ENCODE measurements at places on chromosomes 1 and 21.

DNA sequence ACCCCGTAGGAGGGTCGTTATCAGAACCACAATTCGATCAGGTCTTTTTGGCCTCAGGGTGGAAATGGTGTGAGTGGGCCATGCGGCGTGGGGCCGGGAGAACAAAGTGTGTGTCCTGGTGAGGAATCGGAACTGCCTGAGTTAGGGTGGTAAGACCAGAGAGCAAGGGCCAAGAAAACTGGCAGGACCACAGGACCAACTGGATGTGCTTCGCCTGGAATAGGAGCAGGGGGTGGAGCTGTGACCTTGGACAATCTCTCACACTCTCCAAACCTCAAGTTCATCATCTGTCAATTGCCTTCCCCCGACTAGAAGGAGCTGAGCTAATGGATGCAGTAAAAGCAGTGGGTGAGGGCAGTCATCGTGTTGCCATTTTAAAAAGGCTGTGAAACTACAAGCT is 59.5 kb downstream of the NAV1 start:
- no peak for DNase-seq

DNA sequence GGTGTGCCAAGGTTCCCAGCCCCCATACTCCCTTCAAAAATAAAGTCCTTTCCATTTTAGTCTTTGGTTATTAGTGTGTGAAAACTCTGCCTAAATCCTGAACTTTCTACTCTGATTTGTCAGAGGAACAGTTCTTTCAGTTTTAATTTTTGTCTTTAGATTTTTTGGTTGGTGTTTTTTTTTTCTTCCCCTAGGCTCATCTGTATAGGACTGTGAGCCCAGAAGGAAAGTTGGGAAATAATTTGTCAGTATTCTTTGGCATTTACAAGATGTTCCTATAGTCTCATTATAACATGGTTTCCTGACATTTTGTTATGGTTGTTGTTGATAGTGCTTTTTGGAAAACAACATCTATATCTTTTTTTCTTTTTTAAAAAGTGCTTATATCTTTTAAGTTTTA is 38.0 kb downstream of the LAMC1 start:
- no peak for DNase-seq

- peak; percentile 14 for DNase-seq
These were observed 1.0 kb upstream of the MCOLN2 start for GRCh38 chr1:84997667-84998600.

DNA sequence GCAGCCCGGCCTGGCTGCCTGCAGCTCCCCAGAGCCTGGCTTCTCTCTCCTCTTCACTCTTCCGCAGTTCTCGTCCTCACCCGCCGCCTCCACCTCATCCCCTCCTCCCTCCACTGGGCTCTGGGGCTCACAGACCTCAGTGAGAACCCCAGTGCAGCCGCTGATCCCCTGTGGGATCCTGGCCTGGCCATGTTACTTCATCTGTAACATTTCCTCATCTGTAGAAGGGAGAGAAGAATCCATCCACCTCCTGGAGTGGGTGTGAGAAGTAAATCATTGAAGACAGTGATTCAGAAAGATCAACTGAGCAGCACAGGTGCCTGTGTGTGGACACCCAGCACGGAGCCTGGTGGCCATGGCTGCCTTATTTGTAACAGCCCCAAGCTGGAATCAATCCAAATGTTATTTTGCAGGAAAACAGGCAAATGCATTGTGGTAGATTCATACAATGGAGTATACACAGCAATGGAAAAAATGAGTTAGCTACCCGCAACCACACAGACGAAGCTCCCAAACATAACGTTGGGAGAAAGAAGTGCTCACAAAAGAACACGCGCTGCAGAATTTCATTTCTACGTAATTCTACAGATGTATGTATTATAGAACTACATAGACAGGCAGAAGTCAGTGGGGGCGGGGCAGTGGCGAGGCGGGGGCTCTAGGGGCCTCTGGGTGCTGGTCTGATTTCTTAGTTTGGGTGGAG is 8.7 kb downstream of the LAPTM5 start:
- no peak for DNase-seq

DNA sequence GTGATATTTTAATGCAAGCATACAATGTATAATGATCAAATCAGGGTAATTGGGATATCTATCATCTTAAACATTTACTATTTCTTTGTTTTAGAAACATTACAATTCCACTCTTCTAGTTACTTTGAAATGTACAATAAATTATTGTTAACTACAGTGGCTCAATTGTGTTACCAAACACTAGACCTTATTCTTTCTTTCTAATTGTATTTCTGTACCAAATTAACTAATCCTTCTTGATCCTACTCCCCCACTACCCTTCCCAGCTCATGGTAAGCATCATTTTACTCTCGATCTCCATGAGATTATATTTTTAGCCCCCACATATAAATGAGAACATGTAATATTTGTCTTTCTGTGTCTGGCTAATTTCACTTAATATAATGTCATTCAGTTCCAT is 95.0 kb upstream of the MROH9 start:
- DNase-seq = no peak

DNA sequence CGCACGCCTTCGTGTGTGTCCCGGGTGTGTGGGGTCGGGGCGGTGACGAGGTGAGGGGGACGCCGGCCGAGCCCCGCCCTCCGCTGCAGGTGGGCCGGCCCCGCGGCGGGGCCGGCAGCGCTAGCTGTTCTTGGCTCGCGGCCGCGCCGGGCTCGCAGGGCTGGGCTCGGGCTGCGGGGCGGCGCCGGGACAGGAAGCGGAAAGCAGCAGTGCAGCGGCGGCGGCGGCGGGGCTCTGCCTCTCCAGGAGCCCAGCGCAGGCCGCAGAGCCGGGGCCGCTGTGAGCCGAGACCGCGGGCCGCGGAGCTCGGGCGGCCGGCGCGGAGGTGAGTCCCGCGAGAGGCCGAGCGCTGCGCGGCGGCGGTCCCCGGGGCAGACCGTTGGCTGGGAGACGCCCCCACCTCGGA is at the start of gene VANGL1:
VANGL1 (plus strand) TSS at position 209 of the 406 bp plus-strand sequence. CDS start 9,444 bp downstream, outside the sequence.
- peak; percentile 76 for DNase-seq

DNA sequence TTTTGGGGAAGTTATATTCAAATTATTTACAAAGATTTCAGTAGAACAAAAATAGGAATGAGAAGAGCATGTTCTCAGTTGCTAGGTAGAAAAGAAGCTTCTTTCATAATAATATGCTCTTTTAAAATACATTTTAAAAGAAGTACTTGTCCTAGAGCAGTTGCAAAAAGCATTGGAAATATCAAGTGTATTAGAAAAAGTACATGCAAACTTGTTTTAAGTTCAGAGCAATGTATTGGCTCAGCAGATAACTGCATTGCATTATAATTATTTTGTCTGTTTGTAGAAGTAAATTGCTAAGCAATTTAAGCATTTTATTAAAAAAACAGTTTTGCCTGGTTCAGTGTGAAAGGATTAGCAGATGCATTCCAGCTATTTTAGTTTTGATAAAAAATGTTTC is 806.4 kb downstream of the USP25 start:
- DNase-seq = no peak

DNA sequence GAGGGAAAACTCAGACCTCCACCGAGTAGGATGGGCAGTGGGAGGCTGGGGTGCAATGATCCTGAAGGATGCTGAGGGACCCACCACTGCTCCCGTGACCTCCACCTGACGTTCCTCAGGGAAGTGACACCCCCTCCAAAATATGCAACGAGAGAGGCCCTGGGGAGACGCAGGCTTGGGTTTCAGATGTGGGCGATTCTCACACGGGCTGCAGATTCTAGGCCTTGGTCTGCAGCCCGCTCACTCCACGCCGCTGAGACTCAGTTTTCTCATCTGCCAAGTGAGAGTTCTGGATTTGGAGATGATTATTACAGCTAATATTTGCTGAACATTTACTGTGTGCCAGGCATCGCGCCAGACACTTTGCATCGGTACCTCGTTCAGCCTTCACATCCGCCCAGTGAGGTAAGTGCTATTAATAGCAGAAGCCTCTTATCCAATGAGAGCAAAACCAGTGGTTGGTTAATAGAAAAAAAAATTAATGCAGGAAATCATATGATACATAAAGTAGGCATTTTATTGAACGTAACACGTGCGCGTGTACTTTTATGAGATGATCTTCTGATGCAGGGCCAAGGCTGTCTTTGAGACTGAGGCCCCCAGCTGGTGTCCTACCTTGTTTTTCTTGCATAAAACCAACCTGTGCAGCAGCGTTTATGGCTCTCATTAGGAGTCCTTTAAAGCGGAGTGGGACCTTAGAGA is 102.0 kb upstream of the RUNX3 start:
- peak; percentile 91 for DNase-seq

- DNase-seq = peak; percentile 7
These were observed 423.4 kb downstream of the NUF2 start for GRCh38 chr1:163745204-163745603.

DNA sequence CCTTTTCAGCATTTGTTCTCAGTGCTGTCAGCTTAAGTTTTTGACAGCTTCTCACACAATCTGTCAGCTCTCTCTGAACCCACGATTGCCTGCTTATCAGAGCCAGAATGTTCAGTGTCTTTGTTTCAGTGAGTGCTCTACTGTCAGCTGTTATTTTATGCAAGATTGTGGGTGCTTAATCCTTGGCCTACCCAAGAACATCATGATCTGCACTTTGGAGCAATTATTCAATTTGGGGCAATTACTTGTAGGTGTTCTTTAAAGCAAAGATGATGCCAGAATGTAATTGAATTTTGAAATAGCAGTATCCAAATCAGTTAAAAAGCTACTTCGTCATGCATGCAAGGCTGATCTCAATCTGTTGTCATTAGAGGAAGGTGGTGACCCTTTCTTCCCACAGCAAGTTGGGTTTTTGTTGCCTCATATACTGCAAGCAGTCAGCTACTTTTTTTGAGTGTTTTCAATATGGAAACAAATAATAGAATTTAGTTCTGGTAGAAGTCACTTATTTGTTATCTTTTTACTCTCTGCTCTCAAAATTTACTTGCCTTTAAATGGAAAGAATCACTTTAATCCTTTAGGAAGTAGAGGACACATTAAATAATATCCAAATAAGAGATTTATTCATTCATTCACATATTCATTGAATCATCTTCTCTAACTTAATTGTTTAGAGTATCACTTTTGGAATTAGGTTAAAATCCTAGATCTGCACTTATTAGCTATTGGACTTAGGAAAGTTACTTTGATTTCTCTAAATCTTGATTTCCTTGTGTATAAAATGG is 253.5 kb upstream of the CACYBP start:
- DNase-seq = no peak

DNA sequence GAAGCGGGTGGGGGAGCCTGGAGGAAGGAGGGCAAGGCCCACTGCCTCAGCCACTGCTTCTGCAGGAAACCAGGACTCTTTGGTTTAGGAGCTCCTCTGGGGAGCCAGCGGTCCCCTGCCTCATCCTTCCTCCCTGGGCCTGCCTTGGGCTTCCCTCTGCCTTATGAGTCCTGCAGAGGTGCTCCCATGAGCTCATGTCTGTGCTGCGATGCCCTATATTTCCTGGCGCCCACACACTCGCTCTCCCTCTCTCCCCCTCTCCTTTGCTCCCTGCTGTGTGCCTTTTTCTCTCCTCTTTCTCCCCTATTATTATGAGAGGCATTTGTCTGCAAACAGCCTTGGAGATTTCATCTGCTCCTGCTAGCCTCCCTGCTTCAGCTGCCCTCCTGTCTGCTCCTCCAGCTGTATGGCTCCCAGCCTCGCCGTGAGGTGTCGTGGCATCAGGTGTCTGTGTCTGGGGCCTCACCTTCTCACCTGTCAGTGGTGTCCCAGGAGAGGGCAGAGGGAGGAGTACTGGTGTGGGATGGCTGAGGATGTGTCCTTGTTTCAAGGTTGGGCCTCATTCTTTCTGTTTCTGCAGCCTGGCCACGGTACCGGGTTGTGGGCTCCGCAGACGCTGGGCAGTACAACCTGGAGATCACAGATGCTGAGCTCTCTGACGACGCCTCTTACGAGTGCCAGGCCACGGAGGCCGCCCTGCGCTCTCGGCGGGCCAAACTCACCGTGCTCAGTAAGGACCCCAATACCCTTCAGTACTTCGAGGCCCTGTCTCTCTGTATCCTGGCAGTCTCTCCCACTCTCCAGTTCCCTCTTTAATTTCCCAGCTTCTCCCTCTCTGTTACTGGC is 84.2 kb downstream of the KIRREL1 start:
- no peak for DNase-seq

GRCh38 chr1:50603274-50604271 is 180.3 kb upstream of the DMRTA2 start:
- peak; percentile 25 for DNase-seq

DNA sequence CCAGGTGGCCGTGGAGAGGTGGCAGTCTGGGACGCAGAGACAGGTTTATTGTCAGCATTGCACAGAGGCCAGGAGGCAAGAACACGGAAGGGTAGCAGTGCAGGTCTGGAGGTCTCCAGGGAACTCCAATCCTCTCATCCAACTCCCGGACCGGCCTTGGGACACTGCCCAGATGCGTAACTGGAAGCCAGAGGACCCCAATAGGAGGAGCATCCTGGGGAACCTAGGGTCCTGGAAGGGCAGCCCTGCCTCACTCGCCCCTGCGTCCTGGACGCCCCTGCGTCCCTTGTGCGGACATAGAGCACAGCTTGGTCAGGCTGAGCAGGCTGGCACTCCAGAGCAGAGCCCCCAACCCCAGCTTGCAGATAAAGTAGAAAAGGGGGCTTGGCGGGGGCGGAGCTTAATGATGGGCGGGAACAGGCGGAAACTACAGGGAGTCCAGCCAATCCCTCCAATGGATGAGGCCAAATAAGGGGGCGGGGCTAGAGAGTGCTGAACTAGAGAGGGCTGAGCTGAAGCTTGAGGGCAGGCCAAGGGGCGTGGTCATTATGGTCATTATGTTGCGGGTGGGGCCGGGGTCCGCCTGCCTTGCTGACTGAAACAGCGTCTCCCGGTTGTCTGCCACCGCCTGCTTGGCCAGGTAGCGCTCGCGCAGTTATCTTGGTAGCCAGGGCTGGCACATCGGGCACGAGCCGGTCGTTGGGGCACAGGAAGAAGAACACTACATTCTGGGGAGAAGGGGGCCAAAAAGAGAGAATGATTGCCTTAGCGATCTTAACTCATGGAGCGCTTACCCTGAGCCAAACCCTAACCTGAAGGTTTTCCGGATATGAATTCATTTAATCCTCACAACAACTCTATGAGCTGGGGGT is 3.7 kb upstream of the ARHGEF19 start:
- DNase-seq = peak; percentile 80

DNA sequence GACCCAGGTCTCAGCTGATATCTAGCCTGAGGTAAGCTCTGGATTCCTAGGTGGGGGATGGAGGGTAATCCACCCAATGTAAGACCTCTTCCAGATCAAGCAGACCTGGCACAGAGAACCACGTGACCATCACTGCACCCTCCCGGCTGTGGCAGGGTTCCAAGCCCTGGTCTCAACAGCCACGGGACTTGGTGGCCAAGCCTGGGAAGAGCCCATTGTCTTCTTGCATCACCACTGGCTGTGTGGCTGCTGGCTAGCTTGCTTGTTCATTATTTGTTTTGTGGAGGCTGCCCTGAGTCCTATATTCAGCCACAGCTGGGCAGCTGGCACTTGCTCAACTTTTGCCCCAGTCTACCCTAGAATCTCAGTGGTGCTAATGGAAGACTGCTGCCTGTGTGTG is 24.1 kb upstream of the NFASC start:
- no peak for DNase-seq

GRCh38 chr1:118113261-118113660 is 71.8 kb downstream of the SPAG17 start:
- peak; percentile 85 for DNase-seq

DNA sequence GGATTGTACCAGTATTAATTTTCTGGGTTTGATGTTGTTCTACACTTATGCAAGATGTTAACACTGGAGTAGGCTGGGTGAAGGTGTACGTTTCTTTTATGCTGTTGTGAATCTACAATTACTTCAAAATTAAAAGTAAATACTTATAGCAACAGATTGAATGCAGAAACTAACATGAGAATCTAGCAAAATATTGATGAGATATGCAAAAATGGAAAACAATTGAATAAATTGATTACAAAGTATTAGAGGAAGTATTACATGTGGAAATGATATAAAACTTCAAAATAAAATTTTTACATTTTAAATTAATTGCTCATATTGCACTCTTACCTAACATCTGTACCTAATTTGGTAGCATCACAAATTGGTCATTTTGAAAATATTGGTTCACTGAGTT is 5.7 kb upstream of the SPRR3 start:
- no peak for DNase-seq

Data from fibroblast of skin of right biceps (primary cell).